ENCODE measurements at places on chromosomes 6 and 20.

DNA sequence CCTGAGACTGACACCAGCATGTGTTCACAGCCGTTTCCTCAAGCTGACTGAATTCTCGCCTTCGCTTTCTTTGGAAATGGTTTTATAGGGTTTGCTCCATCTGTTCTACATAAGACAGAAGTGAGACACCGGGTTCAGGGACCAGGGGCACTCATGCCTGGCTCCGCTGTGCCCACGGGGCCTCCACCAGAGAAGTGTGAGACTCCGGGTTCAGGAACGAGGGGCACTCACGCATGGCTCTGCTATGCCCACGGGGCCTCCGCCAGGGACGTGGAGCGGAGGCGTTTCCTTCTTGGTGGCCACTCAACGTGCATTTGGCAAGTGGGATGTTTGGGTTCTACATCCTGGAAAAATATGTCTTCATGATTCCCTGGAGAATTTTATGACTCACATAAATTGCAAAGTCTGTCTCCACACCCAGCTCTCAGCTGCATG, 106.6 kb downstream of the RNASET2 start:
- DNase-seq = no peak

- no peak for DNase-seq
These were observed 85.8 kb downstream of the CDKAL1 start for GRCh38 chr6:20620043-20620442.

DNA sequence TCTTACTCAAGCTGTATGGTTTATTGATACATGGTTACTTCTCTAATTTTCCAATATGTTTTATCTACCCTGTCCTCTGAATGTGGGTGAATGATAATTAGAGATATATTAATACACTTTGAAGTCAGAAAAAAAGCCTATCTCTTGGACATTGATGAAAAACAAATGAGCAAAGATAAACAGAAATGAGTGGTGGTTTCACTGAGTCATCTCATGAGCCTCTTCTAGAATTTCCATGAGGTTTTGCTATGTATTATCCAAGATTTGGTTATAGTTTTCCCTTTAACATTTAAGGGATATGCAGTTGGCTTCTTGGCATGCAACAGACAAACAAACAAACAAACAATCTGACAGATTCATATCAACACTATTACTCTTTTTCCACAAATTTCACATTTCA, 586.8 kb downstream of the RFPL4B start:
- DNase-seq = no peak

- no peak for DNase-seq
These were observed 349.0 kb downstream of the PRL start for GRCh38 chr6:21947731-21948386.

DNA sequence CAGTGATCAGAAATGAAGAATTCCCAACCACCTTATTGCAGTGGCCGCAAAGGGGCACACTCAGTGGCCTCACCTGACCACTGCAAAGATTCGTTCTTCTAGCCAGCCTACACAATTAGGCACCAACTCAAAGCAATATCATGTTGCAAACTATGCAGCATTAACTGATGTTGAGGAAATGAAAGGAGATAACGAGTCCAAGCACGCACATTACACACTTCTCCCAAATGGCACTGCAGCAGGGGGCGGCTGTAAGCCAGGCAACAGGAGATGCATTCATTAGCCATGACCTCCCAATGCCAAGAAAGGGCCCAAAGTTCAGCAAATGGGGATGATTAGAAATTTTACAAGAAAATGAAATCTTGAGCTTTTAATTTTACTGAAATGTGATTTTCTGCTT, 39.3 kb downstream of the ATXN1 start:
- DNase-seq = no peak

DNA sequence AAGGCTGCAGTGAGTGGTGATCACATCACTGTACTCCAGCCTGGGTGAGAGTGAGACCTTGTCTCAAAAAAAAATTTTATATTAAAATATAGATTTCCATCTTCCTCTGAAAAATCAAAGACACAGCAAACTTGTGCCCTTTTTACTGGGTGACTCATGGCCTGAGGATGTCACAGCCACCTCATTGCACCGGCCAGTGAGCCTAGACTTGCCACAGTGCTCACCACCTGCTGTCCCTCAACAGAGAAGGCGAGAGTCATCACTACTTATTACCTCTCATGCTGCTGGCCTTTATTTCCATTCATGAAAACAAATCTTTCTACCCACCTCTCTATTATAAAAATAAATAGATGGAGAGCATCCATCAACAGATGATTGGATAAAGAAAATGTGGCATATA, 295.8 kb downstream of the PREX1 start:
- no peak for DNase-seq

DNA sequence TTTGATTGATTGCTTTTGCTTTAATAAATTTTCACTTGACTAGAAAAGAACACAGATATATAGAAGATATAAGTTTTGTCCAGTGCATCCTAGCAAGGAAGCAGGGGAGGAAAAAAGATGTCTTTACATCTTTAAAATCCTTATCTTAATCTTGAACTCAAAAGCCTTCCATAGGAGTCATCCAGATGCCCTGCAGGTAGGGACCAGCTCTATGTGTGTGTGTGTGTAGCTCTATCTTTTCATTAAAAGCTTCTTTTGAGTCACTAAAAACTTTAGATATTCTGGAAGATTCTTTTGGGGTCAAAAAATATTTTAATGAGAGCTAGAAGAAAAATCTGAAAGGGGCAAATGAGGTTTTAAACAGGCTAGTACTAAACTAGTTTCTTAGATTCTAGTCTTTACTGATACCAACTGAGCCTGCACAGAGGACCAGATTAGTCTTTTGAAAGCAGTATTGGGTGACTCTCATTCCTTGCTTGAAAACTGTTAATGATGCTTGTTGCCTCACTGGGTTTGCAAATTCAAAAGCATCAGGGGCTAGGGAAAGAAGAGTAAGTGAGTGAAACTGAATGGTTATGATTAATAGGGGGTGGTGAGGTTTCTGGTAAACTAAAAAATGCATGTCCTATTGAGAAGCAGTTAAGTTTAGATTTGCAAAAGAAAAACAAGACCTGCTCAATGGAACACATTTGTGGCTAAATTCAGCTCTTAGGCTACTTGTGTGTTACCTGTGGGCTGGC, 40.6 kb upstream of the JAG1 start:
- no peak for DNase-seq

- DNase-seq = no peak
These were observed 21.5 kb upstream of the NTSR1 start for GRCh38 chr20:62686869-62687830.

DNA sequence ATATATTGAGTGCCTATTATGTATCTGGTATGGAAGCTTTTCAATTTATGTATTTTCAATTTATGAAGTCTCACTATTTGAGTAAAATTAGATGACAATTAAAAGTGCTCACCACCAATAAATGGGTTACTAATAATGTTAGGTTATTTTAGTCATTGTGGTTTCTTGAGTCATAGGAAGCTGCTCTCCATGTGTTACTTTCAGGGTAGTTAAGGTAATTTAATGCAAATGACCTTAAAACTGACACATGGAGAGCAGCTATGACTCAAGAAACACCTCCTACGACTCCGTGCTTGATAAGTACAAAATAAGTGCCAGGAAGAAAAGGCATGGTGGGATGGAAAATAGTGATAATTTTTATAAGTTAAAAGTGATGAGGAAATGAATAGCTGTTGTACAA, 16.5 kb upstream of the TINAG start:
- no peak for DNase-seq

GRCh38 chr6:143339223-143339622, 111.3 kb downstream of the ADAT2 start:
- no peak for DNase-seq

DNA sequence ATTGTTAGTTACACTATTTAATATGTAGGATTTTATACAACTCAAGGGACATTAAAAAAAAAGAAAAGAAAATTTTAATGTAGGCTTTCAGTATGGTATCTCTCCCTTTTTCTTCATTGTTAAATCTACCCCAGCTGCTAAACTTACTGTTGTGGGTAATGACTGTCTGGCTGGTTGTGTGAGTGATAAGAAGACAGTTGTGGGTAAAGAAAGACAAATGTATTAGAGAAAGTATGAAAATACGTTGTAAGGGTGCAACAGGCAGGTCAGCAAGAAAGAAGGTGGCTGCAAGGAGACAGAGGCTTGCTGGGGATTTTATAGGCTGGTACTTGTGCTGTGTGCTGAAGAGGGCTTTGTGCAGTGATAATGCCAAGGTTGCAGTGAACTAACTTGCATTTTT, 91.4 kb upstream of the FOXO3 start:
- DNase-seq = no peak

Data from neuronal stem cell (in vitro differentiated cells).